ENCODE measurements at places on chromosomes 2 and 18. TPM values are rescaled to one million over a fixed set of nuclear protein-coding genes. Genes with fewer than 3 reads are reported as not detected.

The KLHL29 gene
- polyA plus RNA-seq, result 0.03 TPM

The EGR4 gene
- polyA plus RNA-seq, result 0.15 TPM

The CCL20 gene
- 0.47 TPM for polyA plus RNA-seq

The CYP27A1 gene
- 167 TPM for polyA plus RNA-seq

The CMPK2 gene
- polyA plus RNA-seq, result 16.8 TPM

GRCh38 chr2:8582651-8583399 is 99.0 kb upstream of the ID2 start:
- H3K27me3 ChIP-seq, result no peaks in the 10 kb centered on the region
- H3K4me1 ChIP-seq, result peaks cover 21% of the 10 kb centered on the region
- no peak overlapping the region for H3K4me3 ChIP-seq
- H3K36me3 ChIP-seq, result no peaks in the 10 kb centered on the region
- no peak for DNase-seq

DNA sequence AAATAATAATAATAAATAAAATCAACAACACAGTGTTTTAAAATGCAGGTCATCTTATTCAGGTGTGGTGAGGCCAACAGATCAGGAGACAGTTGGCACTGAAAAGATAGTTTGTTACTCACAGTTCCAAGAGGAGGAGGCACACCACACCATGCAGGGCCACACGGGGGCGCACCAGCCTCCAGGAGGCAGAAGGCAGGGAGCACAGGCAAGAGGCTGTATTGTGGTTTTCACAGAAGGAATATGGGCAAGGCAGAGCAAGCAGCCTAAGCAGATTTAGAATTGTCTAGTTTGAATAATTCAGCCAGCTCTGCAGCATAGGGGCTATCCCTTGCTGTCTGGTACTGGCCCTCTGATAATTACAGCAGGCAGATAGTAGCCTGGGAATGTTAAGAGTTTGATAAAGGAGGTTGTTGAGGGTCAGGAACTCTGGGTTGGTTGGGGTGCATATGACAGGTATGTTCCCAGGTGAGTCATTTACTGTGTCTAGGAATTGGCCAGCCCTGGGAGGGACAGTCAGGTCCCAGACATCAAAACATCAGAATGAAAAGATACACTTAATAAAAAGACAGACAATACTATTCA is 31.3 kb downstream of the KIAA2012 start:
- H3K27me3 ChIP-seq, result no peaks in the 10 kb centered on the region
- H3K36me3 ChIP-seq, result no peaks in the 10 kb centered on the region
- DNase-seq, result peak; percentile 27
- no peaks in the 10 kb centered on the region for H3K4me1 ChIP-seq
- H3K4me3 ChIP-seq, result no peak overlapping the region

DNA sequence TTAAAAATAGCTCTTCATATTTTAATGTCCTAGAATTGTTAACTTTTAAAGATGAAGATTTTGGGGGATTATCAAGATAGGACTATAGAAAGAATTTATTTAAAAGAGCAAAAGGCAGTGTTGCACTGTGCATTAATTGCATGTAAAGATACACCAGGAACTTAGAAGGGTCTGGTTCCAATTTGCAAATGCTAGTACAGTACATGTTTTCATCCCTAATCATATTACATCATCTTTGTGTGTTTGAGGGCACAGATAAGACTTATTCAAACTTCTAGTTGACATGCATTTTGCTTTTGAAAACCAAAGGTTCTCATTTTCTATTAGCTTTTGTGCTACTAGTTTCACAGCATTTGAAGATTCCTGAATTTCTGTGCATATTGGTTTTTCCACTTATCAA is 231.7 kb upstream of the LYPD1 start:
- DNase-seq, result no peak
- no peak overlapping the region for H3K27ac ChIP-seq
- no peaks in the 10 kb centered on the region for H3K4me1 ChIP-seq
- no peaks in the 10 kb centered on the region for H3K27me3 ChIP-seq
- no peak overlapping the region for H3K4me3 ChIP-seq
- no peaks in the 10 kb centered on the region for H3K36me3 ChIP-seq

GRCh38 chr2:198231562-198231961 is 427.2 kb downstream of the PLCL1 start:
- no peaks in the 10 kb centered on the region for H3K4me1 ChIP-seq
- H3K36me3 ChIP-seq, result no peaks in the 10 kb centered on the region
- no peak for DNase-seq
- no peak overlapping the region for H3K4me3 ChIP-seq

- H3K4me3 ChIP-seq, result no peak overlapping the region
- no peak overlapping the region for H3K27ac ChIP-seq
- H3K27me3 ChIP-seq, result no peaks in the 10 kb centered on the region
- no peak for DNase-seq
- H3K4me1 ChIP-seq, result no peaks in the 10 kb centered on the region
- no peaks in the 10 kb centered on the region for H3K36me3 ChIP-seq
Measured at GRCh38 chr2:82781176-82781915, 1677.7 kb downstream of the SUCLG1 start.

GRCh38 chr2:122368576-122369243 is 613.3 kb downstream of the TSN start:
- no peaks in the 10 kb centered on the region for H3K36me3 ChIP-seq
- no peak for DNase-seq
- H3K4me3 ChIP-seq, result no peak overlapping the region
- H3K27me3 ChIP-seq, result no peaks in the 10 kb centered on the region
- H3K4me1 ChIP-seq, result no peaks in the 10 kb centered on the region

DNA sequence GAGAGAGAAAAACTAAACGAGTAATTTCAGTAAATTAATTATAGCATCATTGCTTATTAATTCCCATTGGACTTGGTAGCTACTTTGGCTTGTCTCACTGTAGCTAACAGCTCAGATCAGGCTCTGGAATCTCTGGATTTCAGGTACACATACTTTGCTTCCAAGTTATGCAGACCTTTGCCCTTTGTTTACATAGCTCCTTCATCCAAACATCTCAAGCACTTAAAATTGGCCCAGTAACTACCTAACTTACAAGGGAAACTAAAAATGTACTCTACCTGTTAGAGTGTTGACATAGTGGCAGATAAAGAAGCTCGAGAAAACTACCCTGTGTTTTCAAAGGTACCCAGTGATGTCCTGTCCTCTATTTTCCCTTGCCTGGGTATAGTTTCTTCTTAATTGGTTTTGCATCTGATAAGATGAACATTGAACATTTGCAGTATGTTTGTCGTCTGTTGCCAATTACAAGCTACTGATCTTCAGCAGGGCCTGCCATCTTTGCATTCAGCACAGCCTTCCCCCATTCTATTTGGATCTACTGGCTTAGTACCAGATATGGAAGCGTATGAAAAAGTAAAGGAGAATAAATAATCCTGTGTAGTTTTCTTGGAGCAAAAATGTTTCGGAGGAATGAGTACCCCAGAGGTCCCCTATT is 601.5 kb upstream of the FANCL start:
- no peaks in the 10 kb centered on the region for H3K36me3 ChIP-seq
- H3K4me3 ChIP-seq, result no peak overlapping the region
- no peak for DNase-seq
- H3K27me3 ChIP-seq, result no peaks in the 10 kb centered on the region
- H3K27ac ChIP-seq, result no peak overlapping the region

- H3K4me3 ChIP-seq, result peak overlapping the region; percentile 58
- peaks cover 45% of the 10 kb centered on the region for H3K4me1 ChIP-seq
- no peak for DNase-seq
- H3K36me3 ChIP-seq, result no peaks in the 10 kb centered on the region
- no peaks in the 10 kb centered on the region for H3K27me3 ChIP-seq
Measured at GRCh38 chr2:7007488-7007845, 90.3 kb downstream of the RNF144A start.

DNA sequence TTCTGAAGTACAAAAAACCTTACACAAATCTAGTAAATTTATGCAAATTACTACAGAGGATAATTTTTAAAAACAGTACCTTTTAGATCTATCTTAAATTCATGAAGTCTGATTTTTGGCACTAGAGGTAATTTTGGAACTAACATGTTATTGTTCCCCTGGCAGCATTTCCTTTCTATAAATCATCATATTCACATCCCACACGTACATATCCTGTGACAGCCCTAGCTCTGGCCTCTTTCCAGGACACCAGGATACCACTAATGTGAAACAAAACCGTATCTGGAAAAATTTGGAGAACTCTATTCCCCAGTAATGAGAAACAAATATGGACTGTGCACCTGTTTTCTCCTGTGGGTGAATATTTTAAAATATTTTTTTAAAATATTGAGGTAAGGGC is 14.0 kb upstream of the BIRC6 start:
- H3K27ac ChIP-seq, result no peak overlapping the region
- H3K4me3 ChIP-seq, result no peak overlapping the region
- no peak for DNase-seq
- no peaks in the 10 kb centered on the region for H3K27me3 ChIP-seq
